ENCODE measurements at places on chromosomes 1 and 21.

DNA sequence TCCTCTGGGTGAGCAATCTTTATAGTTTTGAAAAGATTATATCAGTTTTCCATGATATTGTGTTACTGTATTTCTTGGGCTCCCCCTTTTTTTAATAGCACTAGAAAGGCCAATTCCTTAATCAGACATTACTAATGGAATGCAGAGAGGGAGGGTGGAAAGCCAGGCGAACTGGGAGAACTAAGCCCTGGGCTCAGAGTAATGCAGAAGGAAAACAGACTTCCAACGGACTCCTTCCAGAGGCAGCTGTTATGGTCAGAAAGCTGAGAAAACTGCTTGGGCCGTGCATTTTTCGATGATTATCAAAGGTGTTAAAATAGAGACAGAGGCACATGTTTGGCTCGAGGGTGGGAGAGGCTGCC, 206.3 kb downstream of the FOXD2 start:
- DNase-seq: peak; percentile 33
- H3K27ac ChIP-seq: no peak overlapping the region
- no peaks in the 10 kb centered on the region for H3K36me3 ChIP-seq
- no peak overlapping the region for H3K4me3 ChIP-seq
- H3K4me1 ChIP-seq: no peaks in the 10 kb centered on the region

DNA sequence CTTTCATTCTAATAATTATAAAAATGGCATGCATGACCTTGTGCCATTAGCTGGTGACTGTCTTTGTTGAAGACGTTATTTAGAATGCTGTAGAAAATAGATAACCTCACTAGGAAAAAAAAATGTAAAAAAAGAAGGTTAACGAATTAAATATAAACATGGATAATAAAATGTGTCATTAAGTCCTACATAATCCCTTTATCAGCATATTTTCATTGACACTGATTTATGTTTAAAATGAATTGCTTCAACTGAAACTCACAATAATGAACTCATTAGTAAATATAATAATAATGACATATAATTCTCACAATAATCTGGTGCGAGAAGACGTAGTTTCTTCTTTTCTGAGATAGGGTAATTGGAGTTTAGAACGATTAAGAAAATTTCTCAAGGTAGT, 4.7 kb downstream of the TMPRSS15 start:
- no peak for DNase-seq
- H3K4me3 ChIP-seq: no peak overlapping the region
- no peaks in the 10 kb centered on the region for H3K36me3 ChIP-seq
- no peaks in the 10 kb centered on the region for H3K4me1 ChIP-seq

DNA sequence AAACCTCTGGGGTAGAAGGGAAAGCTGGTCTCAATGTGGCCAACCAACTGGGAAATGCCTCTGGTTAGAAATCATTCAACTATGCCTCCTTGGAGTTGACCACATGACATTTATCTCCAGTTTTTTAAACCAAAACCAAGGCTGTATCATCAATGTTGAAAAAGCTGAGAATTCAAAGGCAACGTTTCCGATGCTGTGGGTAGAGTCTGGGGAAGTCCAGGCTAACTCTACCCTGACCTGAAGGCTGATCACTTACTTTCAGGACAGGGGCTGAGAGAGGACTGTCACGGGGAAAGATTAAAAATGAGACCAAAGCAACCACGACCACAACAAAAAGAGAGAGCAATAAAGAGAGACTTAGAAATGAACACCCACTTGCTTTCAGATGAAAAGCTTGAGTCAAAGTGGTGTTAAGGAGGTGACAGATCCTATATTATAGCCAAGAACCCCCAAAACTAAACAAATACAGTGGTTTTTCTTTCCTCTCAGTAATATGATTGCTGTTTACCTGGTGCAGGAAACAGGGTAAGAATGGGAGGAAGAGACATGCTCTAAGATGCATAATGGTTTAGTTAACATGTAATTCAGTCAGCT, 90.8 kb upstream of the TNFSF4 start:
- H3K4me1 ChIP-seq: no peaks in the 10 kb centered on the region
- no peaks in the 10 kb centered on the region for H3K36me3 ChIP-seq
- no peak for DNase-seq
- H3K27ac ChIP-seq: no peak overlapping the region
- no peak overlapping the region for H3K4me3 ChIP-seq

GRCh38 chr1:3594706-3595377, 16.5 kb downstream of the MEGF6 start:
- no peaks in the 10 kb centered on the region for H3K36me3 ChIP-seq
- H3K27ac ChIP-seq: no peak overlapping the region
- DNase-seq: no peak
- no peaks in the 10 kb centered on the region for H3K4me1 ChIP-seq
- no peaks in the 10 kb centered on the region for H3K27me3 ChIP-seq

DNA sequence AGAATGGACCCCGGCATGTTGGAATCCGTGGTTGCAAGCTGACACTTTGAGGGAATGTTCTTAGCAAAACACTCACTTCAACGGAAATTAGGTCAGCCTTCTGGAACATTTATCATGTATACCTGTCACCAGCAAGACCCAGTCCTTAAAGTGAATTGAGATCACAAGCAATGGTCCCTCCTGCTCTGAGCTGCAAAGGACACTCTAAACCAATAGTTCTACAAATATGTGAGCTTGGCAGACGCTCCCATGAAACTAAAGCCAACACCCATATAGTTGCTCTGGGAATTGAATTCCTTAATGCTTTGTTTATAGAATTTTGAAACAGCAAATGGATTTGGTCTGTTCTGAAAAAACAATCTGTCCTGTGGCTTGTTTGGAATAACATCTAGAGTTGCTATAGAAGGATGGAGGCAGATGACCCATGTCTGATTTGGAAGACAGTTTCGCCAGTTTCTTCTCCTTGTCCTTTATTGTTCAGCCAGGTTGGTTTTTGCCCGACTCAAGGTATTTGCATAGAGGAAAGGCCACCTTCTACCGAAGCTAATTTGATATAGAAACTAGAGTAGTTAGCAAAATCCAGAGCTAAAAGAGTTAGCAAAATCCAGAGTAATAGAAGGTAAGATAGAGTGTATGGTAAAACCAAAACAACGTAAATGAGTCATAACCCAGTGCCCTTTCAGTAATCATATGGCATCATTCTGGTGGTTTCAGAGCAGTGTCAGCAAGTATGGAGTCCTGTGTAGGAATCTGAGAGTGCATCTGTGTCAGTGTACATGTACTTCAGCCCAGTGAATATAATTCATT, 236.2 kb downstream of the NFIA start:
- H3K27ac ChIP-seq: no peak overlapping the region
- H3K4me3 ChIP-seq: no peak overlapping the region
- no peaks in the 10 kb centered on the region for H3K27me3 ChIP-seq
- H3K4me1 ChIP-seq: no peaks in the 10 kb centered on the region

DNA sequence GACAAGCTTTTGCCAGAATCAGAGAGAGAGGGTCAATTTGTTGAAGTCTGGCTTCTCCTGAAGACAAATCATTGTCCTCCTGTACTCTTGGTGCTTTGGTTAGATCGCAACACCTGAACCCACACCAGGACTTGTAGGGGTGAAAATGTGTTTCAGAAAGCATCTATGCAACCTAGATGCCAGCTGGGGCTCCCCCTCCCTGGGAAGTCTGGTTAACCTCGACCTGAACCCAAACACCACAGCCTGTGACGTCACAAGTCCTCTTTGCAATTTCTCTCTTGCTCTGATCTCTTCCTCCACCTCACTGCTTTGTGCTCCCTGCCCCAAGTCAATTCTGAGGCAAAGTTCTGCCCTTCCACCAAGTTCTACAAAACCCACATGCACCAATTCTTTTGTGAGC, 42.8 kb upstream of the USP24 start:
- H3K4me3 ChIP-seq: no peak overlapping the region
- no peak overlapping the region for H3K27ac ChIP-seq
- no peaks in the 10 kb centered on the region for H3K36me3 ChIP-seq
- no peak for DNase-seq

GRCh38 chr1:54453022-54453421, 46.8 kb upstream of the SSBP3 start:
- H3K4me1 ChIP-seq: no peaks in the 10 kb centered on the region
- H3K27ac ChIP-seq: no peak overlapping the region
- no peak for DNase-seq
- H3K36me3 ChIP-seq: no peaks in the 10 kb centered on the region

GRCh38 chr1:30773722-30774358, 16.3 kb upstream of the LAPTM5 start:
- H3K4me3 ChIP-seq: no peak overlapping the region
- no peaks in the 10 kb centered on the region for H3K27me3 ChIP-seq
- no peak overlapping the region for H3K27ac ChIP-seq
- H3K36me3 ChIP-seq: no peaks in the 10 kb centered on the region

- no peak overlapping the region for H3K4me3 ChIP-seq
- no peaks in the 10 kb centered on the region for H3K36me3 ChIP-seq
- peaks cover 2% of the 10 kb centered on the region for H3K27me3 ChIP-seq
Measured at GRCh38 chr1:229411434-229412055, 22.3 kb downstream of the ACTA1 start.

GRCh38 chr1:37764414-37764825, 500 bp downstream of the EPHA10 start:
- H3K27me3 ChIP-seq: peaks cover 35% of the 10 kb centered on the region
- no peaks in the 10 kb centered on the region for H3K36me3 ChIP-seq
- H3K4me1 ChIP-seq: no peaks in the 10 kb centered on the region
- H3K4me3 ChIP-seq: no peak overlapping the region
- H3K27ac ChIP-seq: no peak overlapping the region

DNA sequence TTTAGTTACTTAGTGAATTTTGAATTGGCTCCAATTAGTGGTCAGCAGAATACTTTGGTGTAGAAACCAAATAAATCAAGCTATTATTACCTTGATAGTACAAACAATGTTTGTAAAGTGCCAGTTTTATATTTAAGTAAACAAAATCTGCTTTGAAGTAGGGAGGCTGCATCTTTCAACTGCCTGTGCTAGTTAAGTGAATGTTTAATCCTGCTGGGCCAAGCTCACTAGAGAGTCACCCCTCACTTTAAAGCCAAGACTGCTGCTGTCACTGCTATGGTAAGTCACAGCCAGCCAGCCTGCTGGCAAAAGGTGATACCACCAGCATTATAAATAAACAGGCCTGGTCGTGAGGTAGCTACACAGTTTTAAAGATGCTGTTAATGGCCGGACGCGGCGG, 10.3 kb upstream of the CFAP126 start:
- no peaks in the 10 kb centered on the region for H3K36me3 ChIP-seq
- no peak for DNase-seq
- H3K27me3 ChIP-seq: no peaks in the 10 kb centered on the region
- no peaks in the 10 kb centered on the region for H3K4me1 ChIP-seq

- DNase-seq: no peak
- H3K36me3 ChIP-seq: no peaks in the 10 kb centered on the region
- no peak overlapping the region for H3K4me3 ChIP-seq
- H3K27me3 ChIP-seq: no peaks in the 10 kb centered on the region
- no peaks in the 10 kb centered on the region for H3K4me1 ChIP-seq
Measured at GRCh38 chr1:10724052-10724494, 72.4 kb downstream of the CASZ1 start.

- no peaks in the 10 kb centered on the region for H3K4me1 ChIP-seq
- no peaks in the 10 kb centered on the region for H3K36me3 ChIP-seq
- no peak overlapping the region for H3K4me3 ChIP-seq
- no peak for DNase-seq
- no peak overlapping the region for H3K27ac ChIP-seq
Measured at GRCh38 chr1:31731049-31731565, 27.3 kb upstream of the COL16A1 start.

- peaks cover 2% of the 10 kb centered on the region for H3K4me1 ChIP-seq
- H3K27me3 ChIP-seq: no peaks in the 10 kb centered on the region
- no peak for DNase-seq
- no peak overlapping the region for H3K4me3 ChIP-seq
- H3K27ac ChIP-seq: no peak overlapping the region
- H3K36me3 ChIP-seq: no peaks in the 10 kb centered on the region
Measured at GRCh38 chr1:200671235-200671786, 1.6 kb upstream of the DDX59 start.

DNA sequence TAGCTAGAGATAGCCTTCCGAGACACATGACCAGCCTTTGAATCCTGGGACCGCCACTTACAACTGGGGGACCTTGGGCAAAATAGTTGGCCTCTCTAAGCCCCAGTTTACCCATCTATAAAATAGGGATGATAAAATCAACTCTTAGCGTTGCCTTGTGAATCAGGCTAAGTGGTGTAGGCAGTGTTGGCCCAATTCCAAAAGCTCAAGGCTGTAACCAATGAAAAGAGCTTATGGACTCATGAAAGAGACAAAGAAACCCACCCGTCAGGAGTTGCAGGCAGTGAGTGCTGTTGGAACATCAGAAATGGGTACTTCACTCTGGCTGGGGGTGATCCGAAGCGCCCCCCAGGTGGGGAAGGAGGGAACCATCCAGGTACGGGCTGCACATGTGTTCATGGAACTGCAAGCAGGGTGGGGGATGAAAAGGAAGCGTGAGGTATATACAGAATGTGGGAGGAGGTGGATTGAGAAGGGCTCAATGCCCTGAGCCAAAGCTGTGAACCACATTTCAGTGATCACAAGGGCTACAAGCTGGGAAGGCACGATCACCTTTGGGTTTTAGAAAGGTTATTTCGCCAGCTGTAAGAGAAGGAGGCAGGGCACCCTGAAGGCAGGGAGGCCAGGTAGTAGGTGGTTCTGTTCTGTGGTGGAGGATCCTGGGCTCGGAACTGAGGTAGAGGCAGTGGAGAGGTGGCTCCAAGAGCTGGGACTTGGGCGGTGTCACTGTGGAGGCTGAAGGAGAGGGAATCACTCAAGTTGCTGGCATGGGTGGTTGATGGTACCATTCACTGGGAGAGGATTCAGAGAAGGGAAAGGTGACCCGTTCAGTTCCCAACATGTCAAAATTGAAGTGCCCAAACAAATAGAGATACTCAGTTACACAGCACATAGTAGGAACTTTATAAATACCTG, 11.4 kb upstream of the KIAA1614 start:
- H3K4me3 ChIP-seq: no peak overlapping the region
- no peak for DNase-seq
- H3K4me1 ChIP-seq: peaks cover 15% of the 10 kb centered on the region
- no peak overlapping the region for H3K27ac ChIP-seq
- H3K27me3 ChIP-seq: no peaks in the 10 kb centered on the region
- H3K36me3 ChIP-seq: no peaks in the 10 kb centered on the region

GRCh38 chr1:155831279-155831976, 25.6 kb downstream of the GON4L start:
- no peak overlapping the region for H3K4me3 ChIP-seq
- H3K27me3 ChIP-seq: no peaks in the 10 kb centered on the region
- DNase-seq: no peak
- no peaks in the 10 kb centered on the region for H3K4me1 ChIP-seq
- H3K36me3 ChIP-seq: peaks cover 3% of the 10 kb centered on the region
- no peak overlapping the region for H3K27ac ChIP-seq

DNA sequence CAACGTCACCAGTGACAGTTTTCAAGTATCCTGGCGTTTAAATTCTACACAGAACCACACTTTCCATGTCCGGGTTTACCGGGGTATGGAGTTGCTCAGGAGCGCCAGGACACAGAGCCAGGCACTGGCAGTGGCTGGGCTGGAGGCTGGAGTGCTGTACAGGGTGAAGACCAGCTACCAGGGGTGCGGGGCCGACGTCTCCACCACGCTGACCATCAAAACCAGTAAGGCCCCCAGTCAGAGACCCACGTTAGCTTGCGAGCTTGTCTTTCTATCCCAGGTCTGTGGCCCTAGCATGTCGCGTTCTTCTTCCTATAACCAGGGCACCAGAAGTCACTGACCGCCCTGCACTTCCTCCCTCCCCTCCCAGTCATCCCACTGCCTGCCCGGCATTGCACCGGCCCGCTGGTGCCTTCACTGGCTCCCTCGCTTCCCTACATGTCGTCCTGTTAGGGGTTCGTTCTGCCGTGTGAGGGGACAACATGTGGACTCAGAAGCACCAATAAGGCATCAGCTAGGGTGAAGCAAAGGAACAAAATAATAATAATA, 27.9 kb downstream of the UMODL1 start:
- no peak overlapping the region for H3K4me3 ChIP-seq
- H3K27me3 ChIP-seq: no peaks in the 10 kb centered on the region
- no peak overlapping the region for H3K27ac ChIP-seq
- no peaks in the 10 kb centered on the region for H3K36me3 ChIP-seq
